Cardiac ventricle fibroblast (primary cell): ENCODE measurements at places on chromosomes 7 and 10. TPM values are rescaled to one million over a fixed set of nuclear protein-coding genes. Genes with fewer than 3 reads are reported as not detected.

The CFAP69 gene
- 1.5 and 8.4 TPM in 2 replicates for total RNA-seq

The TAS2R5 gene
- 0.44 and 1.3 TPM in 2 replicates for total RNA-seq

The RUFY2 gene
- total RNA-seq, result 11.5 and 12.0 TPM in 2 replicates

The SLC26A4 gene
- total RNA-seq, result 0.05 and 0.44 TPM in 2 replicates

The ASB10 gene
- not detected in 2 replicates for total RNA-seq

The JAKMIP3 gene
- total RNA-seq, result 0.19 and 0.20 TPM in 2 replicates

The NAPEPLD gene
- total RNA-seq, result 11.2 and 12.5 TPM in 2 replicates

The INA gene
- 0.12 and 0.59 TPM in 2 replicates for total RNA-seq

The CNOT4 gene
- total RNA-seq, result 12.0 and 13.7 TPM in 2 replicates

The PDE1C gene
- total RNA-seq, result 9.3 and 11.1 TPM in 2 replicates

The GDF2 gene
- total RNA-seq, result not detected in 2 replicates

The CYP3A7 gene
- total RNA-seq, result not detected in 2 replicates

The PMPCB gene
- 57.3 and 61.1 TPM in 2 replicates for total RNA-seq

The PDE6C gene
- total RNA-seq, result not detected in 2 replicates

The TRIL gene
- 11.4 and 11.6 TPM in 2 replicates for total RNA-seq

The ITGA8 gene
- 11.3 and 13.8 TPM in 2 replicates for total RNA-seq

The EBLN1 gene
- total RNA-seq, result not detected in 2 replicates

The SLC16A12 gene
- total RNA-seq, result 0.81 and 1.1 TPM in 2 replicates

The MBL2 gene
- not detected in 2 replicates for total RNA-seq

The TAS2R3 gene
- total RNA-seq, result 0.54 and 0.69 TPM in 2 replicates

The HMX3 gene
- not detected in 2 replicates for total RNA-seq

The ST8SIA6 gene
- not detected in 2 replicates for total RNA-seq

The SFRP4 gene
- total RNA-seq, result 0.25 and 1.5 TPM in 2 replicates

The GNG11 gene
- 35.1 and 48.0 TPM in 2 replicates for total RNA-seq

The SH2D4B gene
- not detected in 2 replicates for total RNA-seq

The CCL24 gene
- not detected in 2 replicates for total RNA-seq

The GIMAP2 gene
- total RNA-seq, result 1.9 and 2.9 TPM in 2 replicates

The TMEM236 gene
- 0.06 and 0.15 TPM in 2 replicates for total RNA-seq

The CFAP43 gene
- total RNA-seq, result 0.06 and 0.15 TPM in 2 replicates

The NEUROG3 gene
- not detected in 2 replicates for total RNA-seq

The CTNNA3 gene
- not detected in 2 replicates for total RNA-seq

The METTL2B gene
- total RNA-seq, result 21.6 and 23.5 TPM in 2 replicates

The CYP26C1 gene
- under 0.01 and 0.05 TPM in 2 replicates for total RNA-seq

The NKX1-2 gene
- total RNA-seq, result not detected in 2 replicates

The AKR1C2 gene
- 141 and 144 TPM in 2 replicates for total RNA-seq

The PIK3AP1 gene
- total RNA-seq, result not detected in 2 replicates

The FAM25A gene
- not detected in 2 replicates for total RNA-seq

The UCN3 gene
- not detected in 2 replicates for total RNA-seq

The ZNF248 gene
- total RNA-seq, result 5.6 and 7.2 TPM in 2 replicates

The GBX1 gene
- not detected in 2 replicates for total RNA-seq

The GRM8 gene
- total RNA-seq, result not detected in 2 replicates

The HPS1 gene
- 41.1 and 42.9 TPM in 2 replicates for total RNA-seq

The CTAGE6 gene
- total RNA-seq, result 0.05 TPM in 1 of 2 replicates, not detected in the other

The IKZF1 gene
- total RNA-seq, result not detected in 2 replicates

The MMD2 gene
- not detected in 2 replicates for total RNA-seq

The SLC13A1 gene
- total RNA-seq, result not detected in 2 replicates

The INMT gene
- 181 and 220 TPM in 2 replicates for total RNA-seq
